ENCODE measurements at places on chromosomes 11 and 22. TPM values are rescaled to one million over a fixed set of nuclear protein-coding genes. Genes with fewer than 3 reads are reported as not detected.

Gene MPZL2
- total RNA-seq = 6.0 TPM

DNA sequence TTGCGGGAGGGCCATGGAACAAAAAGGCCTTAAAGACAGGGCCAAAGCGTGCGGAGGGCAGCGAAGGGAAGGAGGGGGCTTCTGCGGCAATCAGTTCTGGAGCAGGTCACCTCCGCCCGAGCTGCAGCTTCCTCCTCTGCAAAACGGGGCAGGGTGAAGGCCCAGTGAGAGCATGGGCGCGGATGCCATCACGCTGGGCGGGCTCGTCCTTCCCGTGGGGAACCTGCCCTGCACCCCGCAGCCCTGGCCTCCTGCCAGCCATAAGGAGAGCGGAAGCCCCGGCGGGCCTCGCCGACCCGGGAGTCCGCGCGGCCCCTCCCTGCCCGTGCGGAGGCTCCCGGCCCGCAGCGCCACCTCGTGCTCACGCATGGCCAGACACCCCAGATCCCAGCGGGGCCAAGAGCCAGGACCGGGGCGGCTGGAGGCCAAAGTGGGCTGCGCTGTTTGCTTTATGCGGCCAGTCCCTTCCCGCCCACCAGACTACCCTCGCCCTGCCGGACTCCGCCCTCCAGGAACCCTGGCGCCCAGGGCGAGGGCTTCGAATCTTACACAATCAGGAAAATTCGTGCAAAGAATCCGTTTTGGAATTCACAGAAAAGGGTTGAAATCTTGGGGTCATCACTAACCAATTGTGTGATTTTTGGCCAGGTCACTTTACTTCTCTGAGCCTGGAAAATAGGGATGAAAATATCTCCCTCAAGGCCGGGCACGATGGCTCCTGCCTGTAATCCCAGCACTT is 16.1 kb downstream of the TSKU start:
- DNase-seq = peak; percentile 80

DNA sequence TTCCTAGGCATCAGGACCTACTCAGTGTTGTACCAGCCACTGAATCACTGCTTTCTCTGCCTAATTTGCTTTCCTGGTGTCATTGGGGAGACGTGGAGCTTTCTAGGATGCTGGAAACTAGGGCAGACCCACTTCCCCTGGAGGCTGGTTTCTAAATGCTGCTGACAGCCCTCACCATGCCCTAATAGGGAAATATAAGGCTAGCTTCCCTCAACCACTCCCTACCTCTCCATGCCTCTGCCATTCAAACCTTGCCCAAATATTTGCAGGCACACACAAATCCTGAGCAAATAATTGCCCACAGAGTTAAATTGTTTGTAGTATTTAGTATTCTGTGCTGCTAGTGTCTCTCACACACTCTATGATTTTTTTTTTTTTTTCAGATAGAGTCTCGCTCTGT is 310.2 kb downstream of the DDX10 start:
- DNase-seq = no peak

- DNase-seq = no peak
These were observed 466.2 kb downstream of the SOX6 start for GRCh38 chr11:15890031-15890713.

Gene TTLL12
- 67.2 TPM for total RNA-seq

DNA sequence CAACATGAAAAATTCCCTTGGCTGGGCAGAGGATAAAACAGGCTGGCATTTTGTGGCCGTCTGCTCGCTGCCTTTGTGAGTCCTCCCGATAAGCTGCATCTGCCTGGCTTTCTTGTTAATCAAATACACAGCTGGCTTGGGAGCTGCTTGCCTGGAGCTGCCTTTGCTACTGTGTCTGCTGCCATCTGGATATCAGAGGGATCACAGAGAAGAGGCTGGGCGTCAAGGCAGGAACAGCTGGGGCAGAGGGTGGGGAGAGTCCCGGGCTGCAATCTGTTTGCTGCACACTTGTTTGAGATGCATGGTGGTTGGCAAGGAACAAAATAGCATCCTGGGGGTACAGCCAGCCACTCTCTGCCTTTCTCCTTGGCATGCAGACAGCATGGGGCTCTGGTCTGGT is 36.0 kb downstream of the COMMD9 start:
- DNase-seq = no peak

DNA sequence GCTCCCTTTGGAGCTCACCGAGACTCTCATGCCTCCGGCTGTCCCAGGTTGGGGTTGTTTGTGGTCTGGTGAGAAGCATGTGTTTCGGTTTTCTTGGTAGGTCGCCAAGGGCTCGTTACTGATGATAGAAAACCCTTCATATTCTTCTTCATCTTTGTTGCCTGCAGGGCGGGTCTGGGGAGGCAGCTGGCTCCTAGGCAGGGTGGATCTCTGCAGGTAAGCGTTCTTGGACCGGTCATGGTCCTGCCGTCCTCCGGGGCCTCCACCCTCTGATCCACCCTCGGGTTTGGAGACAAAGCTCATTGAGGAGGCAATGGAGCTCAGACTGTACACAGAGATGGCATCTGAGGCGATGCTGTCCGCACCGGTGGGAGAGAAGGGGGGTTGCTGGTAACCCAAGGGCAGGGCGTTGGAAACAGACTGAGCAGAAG is 64.3 kb upstream of the PITPNB start:
- DNase-seq = no peak

Gene TTC36
- 2.0 TPM for total RNA-seq

Gene IRAG1
- total RNA-seq = 16.8 TPM

GRCh38 chr22:48756146-48757111 is 1071.2 kb downstream of the BRD1 start:
- peak; percentile 11 for DNase-seq

DNA sequence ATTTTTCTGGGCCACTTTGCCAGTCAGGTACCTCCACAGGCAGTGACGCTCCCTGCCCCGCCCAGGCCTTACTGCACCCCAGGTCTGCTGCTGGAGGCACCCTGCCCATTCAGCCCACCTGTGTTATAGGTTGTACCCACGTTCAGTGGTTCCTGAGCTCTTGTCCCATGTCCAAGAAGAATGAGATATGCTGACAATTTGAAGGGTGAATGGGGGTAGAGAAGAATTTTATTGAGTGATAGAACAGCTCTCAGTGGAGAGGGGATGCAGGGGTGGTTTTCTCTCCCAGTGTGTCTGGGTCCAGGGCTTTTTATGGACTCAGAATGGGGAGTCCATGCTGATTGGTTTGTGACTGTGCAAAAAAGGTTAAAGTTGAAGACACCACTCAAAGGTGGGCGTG is 149.7 kb downstream of the LDLRAD3 start:
- DNase-seq = no peak

DNA sequence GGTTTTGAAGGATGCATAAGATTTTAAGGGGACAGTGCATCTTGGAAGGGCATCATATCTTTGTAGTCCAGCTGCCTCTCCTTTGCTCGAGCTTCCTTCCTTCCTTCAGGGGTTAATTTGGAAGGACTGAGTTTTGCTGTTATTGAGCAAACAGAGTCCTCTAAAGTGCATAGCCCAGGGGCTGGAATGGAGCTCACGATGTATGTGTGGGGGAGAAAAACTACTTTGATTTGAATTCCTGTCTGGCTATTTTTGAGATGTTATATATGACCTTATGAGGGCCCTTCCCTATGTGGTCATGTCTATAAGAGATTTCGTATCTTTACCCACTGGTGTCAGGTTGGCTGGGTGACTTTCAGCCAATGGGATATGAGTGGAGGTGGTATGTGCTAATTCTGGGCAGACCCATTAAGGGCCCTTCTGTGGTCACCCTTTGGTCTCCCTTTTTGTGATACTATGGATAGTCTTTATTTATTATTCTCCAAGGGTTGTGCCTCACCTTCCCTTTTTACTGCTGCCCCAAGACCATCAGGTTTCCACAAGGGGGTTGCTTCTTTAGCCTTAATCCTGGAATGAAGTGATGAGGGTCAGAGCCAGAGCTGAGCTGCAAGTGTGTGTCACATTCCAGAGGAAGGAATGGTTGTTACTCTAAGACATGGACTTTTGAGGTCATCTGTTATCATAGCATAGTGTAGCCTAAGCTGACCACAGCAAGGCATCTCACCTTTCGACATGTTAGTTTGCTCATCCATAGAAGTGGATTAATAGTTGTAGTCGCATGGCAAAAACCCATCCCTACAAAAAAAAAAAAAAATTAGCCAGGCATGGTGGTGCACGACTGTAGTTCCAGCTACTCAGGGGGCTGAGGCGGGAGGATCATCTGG is 54.6 kb downstream of the LRRC74B start:
- DNase-seq = no peak

DNA sequence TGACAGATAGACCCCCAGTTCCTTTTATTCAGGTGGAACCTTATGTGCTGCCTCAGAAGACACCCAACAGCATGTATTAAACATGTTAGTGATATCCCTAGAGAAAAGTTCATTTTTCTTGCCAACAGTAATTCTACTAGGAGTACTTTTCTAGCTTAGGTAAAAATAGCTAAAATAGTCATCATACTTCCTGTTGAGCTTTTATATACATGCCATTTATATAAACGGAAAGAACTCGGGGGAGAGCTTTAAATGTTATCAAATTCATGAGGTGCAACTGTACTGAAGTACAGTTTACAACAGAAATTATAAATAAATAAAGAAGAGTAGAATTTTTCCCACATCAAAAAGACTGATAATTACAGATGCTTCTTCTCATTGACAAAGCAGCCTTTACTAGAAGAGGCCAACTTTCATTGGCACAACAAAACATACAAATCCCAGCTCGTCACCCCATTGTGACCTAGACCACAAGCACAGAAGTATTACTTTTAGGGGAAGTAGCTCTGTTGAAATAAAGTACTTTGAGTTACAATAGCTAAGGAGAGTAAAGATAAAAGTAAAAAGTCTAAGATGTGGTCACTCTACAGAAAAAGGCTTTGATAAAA is 59.1 kb upstream of the POU2AF2 start:
- no peak for DNase-seq

DNA sequence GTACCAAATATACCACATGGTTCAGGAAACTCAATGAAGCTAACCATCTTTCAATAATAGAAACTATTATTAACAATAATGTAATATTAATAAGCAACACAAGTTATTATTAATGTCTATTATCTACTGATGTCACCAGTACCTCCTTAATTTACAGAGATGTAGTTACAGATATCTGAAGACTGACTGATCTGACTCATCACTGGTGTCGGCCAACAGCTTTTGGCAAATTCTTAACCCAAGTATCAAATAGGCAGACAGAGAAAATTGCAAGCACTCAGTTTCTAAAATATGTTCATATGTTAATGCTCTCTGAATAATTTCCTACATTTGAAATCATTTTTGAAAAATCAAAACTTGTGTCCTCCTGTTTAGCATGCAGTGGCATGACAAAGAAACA is 100.4 kb upstream of the DDI1 start:
- DNase-seq = peak; percentile 31

Data from adrenal gland (tissue), 19 donors.